Daoy (cell line): ENCODE measurements at places on chromosomes 1 and 21. TPM values are rescaled to one million over a fixed set of nuclear protein-coding genes. Genes with fewer than 3 reads are reported as not detected.

Gene MATN1
- total RNA-seq = 0.06 TPM in 1 of 2 replicates, not detected in the other

DNA sequence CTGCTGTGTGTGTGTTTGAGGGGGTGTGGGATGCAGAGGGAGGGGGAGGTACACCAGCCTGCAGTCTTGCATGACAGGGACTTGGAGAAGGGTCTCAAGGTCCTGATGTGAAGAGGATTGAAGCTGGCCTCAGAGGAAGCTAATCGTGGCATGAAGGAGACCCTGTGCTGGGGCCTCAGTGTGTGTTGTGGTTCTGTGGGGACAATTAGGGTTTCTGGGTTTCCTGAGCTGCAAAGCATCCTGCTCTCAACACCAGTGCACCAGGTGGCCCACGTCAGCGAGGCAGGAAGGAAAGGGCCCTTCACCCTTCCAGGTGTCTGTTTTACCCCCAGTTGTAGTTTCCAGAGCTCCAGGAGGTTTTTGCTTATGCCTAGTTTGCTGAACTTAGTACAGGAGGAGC lies 52.8 kb downstream of the TENT5C start:
- no peak for DNase-seq

GRCh38 chr1:166167572-166167925 lies 748 bp upstream of the FAM78B start:
- no peak for DNase-seq

Gene ETV3L
- not detected in 2 replicates for total RNA-seq

DNA sequence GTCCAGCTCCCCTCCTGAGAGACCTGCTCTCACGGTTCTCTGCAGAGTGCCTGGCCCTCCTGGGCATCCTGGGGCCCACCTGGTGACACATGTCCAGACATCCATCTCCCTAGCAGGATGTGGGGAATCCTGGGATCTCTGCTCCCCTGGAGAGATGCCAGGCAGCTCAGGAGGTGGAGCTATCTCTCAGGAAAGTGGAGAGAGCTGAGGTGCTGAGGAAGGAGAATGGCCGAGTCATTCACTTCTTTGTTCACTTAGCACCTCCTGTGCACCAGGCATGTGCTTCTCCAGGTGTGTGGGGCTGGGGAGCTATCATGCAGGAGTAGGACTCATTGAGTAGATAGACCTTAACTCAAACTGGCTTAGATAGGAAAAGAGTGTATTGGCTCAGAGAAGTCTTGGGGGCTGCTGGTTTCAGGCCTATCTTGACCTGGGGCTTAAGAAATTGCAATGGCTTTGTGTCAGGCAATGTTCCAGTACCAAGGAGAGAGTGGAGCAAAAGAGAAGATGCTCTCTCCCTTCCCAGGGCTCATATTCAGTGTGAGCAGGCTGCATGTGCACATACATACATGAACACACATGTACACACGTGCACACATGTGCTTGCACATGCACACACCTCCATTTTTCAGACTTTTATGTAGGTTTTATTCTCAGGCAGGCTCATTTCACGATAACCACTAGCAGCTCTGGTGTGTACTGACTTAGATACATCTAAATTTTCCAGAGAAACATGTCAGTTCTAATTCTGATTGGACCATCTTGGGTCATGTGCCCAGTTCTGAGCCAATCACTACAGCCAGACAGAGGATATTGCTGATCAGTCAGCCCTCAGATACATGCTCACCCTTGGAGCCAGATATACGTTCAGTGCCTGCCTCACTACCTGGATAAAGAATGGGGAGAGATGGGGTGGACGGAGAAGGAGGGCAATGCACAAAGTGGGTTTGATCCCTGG lies 437.6 kb downstream of the PTPRU start:
- no peak for DNase-seq

DNA sequence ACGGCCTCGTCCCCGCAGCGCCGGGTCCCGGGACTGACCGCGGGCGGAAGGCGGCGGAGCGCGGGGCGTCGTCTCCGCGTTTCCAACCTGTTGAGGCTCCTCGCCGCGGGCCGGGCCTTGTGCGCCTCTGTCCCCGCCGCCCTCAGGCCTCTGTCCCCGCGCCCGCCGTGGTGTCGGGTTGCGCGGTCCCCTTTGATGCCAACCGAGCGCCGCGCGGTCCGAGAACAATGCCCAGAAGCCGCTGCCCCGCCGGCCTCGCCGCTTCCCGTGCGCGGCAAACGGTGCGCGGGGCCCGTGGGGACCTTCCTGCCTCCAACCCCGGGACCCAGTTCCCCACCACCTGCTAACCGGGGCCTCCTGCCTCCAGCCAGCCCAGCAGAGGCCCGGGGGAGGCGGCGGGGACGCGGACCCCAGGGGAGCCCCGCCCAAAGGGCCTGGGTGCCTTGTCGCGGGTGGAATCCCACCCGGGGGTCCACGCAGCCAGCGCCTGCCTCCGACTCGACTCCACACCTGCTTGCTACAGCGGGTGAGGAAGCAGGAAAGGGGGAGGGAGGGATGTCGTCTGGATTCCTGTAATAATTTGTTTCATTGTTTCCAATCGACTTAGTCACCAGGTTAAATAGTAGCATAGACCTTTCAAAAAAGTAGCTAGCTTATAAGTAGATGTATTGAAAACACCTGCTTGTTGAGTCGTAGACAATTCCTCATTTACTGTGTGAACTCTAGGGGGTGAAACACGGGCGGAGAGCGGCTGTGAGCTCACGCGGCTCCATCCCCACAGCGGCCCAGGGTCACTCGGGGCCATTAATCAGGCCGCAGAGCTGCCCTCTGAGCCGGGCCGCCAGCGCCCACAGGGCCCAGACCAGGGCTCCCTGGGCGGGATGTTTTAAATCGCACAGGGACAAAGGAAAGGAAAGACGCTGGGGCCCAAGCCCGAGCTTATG lies 1.1 kb downstream of the COL18A1 start:
- DNase-seq = peak; percentile 38

DNA sequence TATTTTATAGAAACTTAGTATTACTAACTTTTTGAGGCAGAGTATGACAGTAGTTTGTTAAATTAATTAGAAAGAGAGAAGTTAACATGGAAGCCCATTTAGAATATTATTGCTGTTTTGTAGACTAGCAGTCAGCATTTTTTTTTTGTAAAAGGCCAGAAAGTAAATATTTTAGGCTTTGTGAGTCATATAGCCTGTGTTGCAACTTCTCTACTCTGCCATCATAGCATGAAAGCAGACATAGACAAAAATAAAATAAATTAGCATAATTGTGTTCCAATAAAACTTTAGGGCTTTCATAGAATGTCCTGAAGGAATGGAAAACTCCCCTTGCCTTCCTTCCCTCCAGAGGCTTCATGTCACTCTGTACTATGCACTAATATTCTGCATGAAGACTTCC lies 12.3 kb upstream of the RGS4 start:
- DNase-seq = no peak

- no peak for DNase-seq
These were observed 5.1 kb downstream of the BPNT1 start for GRCh38 chr1:220084460-220084859.

Gene IVL
- total RNA-seq = 0.06 TPM in 1 of 2 replicates, not detected in the other

Gene PI4KB
- 23.0 and 39.6 TPM in 2 replicates for total RNA-seq

Gene AMY1C
- not detected in 2 replicates for total RNA-seq

- DNase-seq = no peak
These were observed 39.3 kb downstream of the AGPAT3 start for GRCh38 chr21:43904331-43904781.

GRCh38 chr1:110829955-110830553 lies 42.9 kb upstream of the CD53 start:
- peak; percentile 24 for DNase-seq

DNA sequence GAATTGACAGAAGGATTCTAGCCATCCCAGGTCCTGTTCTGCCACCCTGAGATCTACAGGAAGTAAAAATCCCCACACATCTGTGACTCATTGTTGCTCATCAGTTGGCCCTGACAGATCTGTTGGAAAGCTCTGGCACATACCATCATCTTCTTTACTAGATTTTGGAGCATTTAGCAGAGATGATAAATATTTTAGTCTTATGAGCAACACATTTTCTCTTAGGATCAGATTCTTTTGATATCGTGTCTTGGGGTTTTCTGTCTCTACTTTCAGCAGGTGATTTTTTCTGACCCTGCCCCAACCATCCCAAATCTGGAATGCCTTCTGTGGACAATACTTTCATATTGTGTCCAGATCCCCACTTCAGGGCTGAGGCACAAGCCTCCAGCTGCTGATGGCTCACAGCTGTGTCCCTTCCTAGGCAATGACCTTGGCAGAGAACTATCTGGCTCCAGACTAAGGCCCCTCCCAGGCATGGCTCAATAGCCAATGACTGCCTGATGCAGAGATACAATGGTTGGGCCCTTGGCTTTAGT lies 102.8 kb downstream of the GDAP2 start:
- DNase-seq = peak; percentile 90

Gene JAM2
- total RNA-seq = 0.42 and 1.1 TPM in 2 replicates

Gene B4GALT3
- 31.8 and 43.9 TPM in 2 replicates for total RNA-seq

Gene MEX3A
- total RNA-seq = 5.3 and 12.8 TPM in 2 replicates

Gene FBXO28
- total RNA-seq = 28.5 and 32.1 TPM in 2 replicates

DNA sequence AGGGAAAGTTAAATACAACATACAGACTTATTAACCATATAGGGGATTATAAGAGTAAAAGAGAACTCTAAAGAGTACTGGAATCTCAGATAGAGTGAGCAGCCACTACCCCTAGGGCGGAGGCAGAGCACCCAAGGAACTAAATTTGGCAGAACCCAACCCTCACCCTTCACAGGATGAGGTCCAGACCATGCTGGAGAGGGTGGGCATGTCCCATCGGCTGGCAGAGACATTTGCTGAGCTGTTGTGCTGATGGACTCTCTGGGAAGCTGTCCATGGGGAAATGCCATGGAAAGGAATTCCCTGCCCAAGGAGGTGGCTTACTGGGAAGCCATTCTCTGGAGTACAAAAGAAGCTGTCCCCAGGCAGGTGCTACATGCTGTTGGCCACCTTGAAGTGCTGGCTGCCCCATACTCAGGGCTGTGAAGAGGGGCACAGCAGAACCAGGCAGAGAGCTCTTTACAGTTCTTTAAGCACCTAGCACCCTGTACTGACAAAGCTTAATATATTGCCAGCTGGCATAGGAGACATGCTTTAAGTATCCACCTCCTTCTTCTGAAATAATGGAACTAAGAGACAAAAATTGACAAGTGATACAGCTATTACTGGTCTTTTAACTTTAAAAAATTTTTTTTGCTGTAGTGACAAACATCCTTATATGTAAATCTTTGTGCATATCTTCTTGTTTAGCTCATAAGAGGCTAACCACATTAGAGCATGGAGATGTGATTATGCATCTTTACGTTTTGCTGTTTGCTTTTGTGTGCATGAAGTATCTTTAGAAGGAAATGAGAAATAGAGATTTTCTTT lies 29.6 kb downstream of the TSNAX start:
- DNase-seq = no peak

DNA sequence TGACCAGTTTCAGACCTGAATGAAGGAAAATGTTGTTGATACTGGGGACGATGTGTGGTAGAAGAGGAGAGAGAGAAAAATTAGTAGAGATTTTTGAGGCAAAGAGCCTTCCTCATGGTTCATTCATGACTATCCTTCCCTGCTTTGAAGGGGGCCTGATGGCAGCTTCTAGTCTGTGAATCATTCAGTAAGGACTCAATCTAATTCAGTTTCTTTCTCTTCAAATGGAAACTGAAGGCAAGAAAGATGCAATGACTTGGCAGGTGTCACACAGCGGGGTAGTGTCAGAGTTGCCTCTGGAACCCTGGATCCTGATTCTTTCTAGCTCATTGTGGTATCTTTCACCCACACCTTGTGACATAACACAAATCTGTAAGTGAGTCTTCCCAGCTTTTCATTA lies 14.9 kb upstream of the CD5L start:
- DNase-seq = no peak

Gene OR6N1
- total RNA-seq = not detected in 2 replicates

GRCh38 chr1:99677416-99677815 lies 31.5 kb downstream of the PALMD start:
- no peak for DNase-seq

Gene AMPD1
- total RNA-seq = not detected in 2 replicates

Gene FMN2
- 1.1 and 1.4 TPM in 2 replicates for total RNA-seq

- peak; percentile 56 for DNase-seq
These were observed 467.3 kb downstream of the SETD4 start for GRCh38 chr21:35593000-35593502.

- DNase-seq = peak; percentile 82
These were observed 1.5 kb downstream of the STYXL2 start for GRCh38 chr1:167095368-167095767.

GRCh38 chr1:200590001-200590400 lies 30.6 kb downstream of the KIF14 start:
- no peak for DNase-seq

DNA sequence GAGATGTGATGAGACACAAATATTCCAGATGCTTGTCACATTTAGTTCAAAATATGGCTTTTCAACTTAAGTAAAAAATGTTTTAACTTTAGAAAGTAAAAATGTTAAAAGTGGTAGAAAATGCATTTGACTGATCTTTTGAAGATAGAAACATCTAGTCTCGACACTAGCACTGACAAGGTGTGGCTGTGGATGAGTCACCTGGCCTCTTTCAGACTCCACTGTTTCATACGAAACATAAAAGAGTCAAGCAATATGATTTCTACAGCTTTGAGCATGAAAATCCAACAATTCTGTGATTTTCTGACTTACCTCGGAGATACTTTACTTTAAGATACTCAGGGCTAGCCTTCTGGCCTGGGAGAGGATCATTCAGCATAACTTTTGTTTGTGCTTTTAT lies 47.7 kb downstream of the TTC13 start:
- no peak for DNase-seq

DNA sequence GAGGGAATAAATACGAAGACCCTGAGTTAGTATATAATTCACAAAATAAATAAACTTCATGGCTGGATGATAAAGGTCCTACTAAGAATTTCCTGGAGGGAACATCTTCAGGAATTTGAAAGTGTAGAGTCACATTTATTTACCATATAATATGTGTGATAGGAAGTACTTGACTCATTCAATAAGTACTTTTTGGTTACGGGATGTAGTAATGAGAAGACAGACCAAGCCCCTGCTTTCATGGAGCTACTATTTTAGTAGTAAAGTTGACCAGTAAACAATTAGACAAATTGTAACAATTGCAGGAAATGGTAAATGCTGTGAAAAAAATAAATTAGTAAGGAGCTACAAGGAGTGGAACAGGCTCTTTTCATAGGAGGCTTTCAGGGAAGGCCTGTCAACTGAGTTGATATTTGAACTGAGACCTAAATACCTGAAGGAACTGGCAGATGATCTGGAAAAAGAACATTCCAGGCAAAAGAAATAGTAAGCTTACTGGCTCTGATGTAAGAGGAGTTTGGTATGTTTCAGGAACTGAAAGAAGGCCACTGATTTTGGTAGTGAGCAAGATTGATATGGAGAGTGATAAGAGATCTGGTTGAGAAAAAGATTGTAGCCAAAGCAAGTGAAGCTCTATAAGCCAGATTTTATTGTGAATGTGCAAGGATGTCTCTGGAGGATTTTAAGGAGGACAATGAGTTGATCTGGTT lies 36.2 kb downstream of the CAMSAP2 start:
- no peak for DNase-seq

DNA sequence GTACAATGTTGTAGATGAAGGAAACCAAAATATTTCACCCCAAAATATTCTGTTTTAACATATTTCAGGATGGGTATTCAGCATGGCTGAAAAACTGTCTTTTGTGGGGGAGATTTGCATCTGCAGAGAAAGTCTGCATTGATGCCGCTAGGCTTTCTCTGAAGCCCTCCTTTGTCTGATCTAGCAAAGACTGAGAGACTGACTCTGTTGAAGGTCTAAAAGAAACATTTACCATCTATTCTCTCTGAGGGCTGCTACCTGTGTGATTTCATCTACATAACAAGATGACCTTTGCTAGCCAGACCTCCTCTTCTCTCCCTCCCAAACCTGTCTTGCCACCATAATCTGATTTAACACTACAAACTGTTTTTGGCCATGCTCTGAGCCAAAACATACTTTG lies 12.4 kb upstream of the MT1HL1 start:
- no peak for DNase-seq

Gene VSIG8
- total RNA-seq = not detected in 2 replicates

Gene FCAMR
- not detected in 2 replicates for total RNA-seq

Gene SH2D2A
- 0.51 and 0.57 TPM in 2 replicates for total RNA-seq

GRCh38 chr1:203680765-203681164 lies 54.1 kb downstream of the ATP2B4 start:
- no peak for DNase-seq
